Endodermal cell (in vitro differentiated cells): ENCODE measurements at places on chromosomes 5 and 9. TPM values are rescaled to one million over a fixed set of nuclear protein-coding genes. Genes with fewer than 3 reads are reported as not detected.

MYOZ3 gene
- total RNA-seq = 12.6 to 17.9 TPM (median 15.8 TPM) in 3 replicates

RANBP3L gene
- total RNA-seq = not detected in 3 replicates

ROR2 gene
- 104 to 122 TPM (median 109 TPM) in 3 replicates for total RNA-seq

ARRDC3 gene
- total RNA-seq = 30.5 and 32.2 TPM in 2 replicates

PCDHB5 gene
- 42.8 and 43.5 TPM in 2 replicates for total RNA-seq

ABCA1 gene
- total RNA-seq = 33.3 and 34.8 TPM in 2 replicates

DNA sequence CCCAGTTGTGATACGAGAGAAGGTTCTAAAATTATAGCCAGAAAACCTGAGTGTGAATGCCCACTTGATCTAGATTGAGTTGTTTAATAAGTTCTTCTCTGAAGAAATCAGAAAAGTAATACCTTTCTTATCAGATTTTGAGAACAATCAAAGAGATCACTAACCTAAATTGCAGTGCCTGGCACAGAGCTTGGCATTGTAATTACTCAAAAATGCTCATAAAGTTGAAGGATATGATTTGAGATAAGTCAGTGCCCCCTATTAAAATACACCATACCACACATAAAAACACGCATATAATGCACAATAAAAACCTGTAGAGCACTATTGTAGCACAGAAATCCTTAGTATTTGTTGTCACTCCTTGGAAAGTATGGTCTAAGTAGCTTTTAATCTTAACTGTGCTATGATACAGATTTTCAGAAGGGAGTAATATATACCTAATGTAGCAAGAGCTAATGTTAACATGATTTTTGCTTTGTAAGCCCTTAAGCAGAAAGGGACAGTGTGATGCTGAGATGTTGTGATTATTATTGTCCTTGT, 257.5 kb upstream of the CDH18 start:
- no peak for DNase-seq

- DNase-seq = no peak
Observed at GRCh38 chr5:179217356-179217755, 127.9 kb downstream of the ADAMTS2 start.

- DNase-seq = peak; percentile 55
Observed at GRCh38 chr5:138789771-138790242, 36.6 kb downstream of the CTNNA1 start.

DNA sequence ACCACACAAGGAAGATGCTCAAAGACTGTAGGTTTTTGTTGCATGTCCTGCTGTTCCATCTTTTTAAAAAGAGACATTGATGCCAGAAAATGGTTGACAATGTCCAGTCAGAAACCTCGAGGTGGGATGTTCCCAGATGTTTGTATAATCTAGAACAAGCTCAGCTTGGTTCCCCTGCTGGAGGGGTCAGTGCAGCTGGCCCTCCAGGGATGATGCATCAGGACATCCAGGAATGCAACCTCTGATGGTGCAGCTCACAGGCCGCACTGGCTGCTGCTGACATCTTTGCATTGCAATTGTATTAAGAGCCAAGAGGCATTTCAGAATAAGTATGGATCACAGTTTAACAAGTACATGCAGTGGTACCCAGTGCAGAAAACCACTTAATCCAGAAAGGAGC, 122.4 kb downstream of the MED10 start:
- DNase-seq = no peak

DNA sequence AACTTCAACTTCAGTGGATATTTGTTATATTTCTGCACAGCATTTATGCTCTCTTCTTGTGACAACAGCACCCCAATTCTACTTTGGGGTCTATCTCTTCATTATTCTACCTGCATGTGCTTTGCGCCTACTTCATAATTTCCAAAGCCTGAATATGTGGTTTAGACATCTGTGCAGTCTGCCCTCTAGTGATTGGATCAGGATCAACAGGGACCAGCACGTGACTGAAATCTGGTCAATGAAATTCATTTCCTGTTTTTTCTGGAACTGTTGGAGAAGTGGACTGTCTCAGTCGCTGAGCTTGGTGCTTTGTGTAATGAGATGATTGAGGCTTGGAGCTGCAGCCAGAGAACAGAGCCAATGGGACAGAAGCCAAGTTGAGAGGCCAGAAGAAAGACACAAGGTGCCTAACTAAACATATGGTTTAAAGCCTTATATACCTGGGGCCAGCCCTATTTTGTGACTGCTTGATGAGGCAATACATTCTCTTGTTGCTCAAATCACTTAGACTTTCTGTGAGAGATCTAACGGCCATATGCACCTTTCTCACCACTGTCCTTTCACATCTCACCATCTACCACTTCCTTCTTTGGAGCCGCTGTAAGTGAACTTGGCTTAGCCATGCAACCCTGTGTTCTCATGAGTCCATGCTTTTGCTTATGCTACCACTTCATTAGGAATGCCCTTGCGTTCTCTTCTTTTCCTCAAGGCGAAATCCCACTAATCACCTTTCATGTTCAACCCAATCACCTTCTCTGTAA, 68.8 kb upstream of the PPP2R2B start:
- DNase-seq = peak; percentile 74

DNA sequence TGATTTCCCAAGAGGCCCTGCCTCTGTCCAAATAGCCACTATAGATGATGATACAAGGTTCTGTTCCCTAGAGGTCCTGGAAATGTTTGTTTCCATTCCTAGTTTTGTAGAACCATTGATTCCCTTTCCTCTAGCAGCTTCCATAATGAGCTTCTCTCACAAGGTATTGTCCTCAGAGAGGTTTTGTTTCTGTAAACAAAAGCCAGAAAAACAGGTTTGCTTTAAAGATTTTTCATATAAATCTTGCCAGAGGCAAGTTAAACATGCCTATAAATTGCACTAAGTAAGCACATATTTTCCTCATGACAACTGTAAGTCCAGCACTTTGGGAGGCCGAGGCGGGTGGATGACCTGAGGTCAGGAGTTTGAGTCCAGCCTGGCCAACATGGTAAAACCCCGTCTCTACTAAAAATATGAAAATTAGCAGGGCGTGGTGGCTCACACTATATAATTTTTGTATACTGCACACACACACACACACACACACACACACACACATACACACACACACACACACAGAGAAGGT, 1787.7 kb downstream of the EFNA5 start:
- no peak for DNase-seq

GRCh38 chr5:64164166-64164565, 1.5 kb upstream of the RNF180 start:
- no peak for DNase-seq

- no peak for DNase-seq
Observed at GRCh38 chr5:116358911-116359418, 215.7 kb downstream of the SEMA6A start.

DNA sequence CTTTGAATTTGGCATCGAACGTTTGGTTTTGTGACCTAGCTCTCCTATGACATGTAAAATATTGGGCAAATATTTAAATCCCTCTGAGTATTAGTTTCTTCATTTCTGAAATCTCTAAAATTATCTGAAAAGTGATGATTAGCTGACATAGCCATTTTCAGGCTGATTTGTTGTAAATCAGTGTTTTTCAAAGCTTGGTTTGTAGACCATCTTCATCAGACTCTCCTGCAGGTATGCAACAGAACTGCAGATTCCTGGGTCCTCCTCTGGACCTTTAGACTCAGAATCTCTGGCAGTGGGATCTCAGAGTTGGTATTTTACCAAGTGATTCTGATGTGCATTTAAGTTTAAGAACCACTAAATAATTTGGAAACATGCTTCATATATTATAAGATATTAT, 38.9 kb upstream of the NMUR2 start:
- no peak for DNase-seq

DNA sequence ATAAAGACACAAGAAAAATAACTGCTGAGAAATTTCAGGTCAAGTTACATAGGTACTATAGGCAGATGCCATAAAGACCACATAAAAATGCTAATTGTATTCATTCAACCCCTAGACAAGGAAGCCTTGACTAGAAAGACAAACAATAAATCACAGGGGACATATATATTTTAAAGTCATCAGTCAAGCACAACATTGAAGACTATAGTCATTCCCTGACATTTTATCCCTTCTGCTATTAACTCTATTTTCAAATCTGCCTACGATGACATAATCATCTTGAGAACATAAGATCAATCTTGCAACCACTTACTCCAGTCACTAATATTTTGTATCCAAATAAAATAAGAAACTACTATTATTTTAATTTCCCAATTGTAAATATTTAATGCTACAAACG, 38.3 kb downstream of the FAM13B start:
- DNase-seq = no peak

GRCh38 chr5:22835686-22836085, 17.5 kb downstream of the CDH12 start:
- DNase-seq = no peak

DNA sequence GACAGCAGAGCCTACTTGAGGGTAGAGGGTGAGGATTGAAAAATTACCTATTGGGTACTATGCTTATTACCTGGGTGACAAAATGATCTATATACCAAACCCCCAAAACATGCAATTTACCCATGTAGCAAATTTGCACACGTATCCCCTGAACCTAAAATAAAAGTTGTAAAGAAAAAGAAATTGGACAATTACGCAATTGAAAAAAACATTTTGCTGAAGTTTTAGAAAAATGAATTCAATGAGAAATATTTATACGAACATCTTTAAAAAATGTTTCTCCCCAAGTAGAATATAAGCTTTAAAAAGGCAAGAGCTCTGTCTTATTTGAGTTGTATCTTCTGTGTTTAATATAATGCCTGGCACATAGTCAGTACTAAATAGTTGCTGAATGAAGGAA, 30.3 kb upstream of the TRAF1 start:
- no peak for DNase-seq

GRCh38 chr9:130994135-130995085, 14.6 kb upstream of the LAMC3 start:
- no peak for DNase-seq

- no peak for DNase-seq
Observed at GRCh38 chr9:14369011-14369410, 55.1 kb upstream of the NFIB start.

GRCh38 chr9:2622461-2623287, 1.1 kb downstream of the VLDLR start:
- DNase-seq = peak; percentile 72

DNA sequence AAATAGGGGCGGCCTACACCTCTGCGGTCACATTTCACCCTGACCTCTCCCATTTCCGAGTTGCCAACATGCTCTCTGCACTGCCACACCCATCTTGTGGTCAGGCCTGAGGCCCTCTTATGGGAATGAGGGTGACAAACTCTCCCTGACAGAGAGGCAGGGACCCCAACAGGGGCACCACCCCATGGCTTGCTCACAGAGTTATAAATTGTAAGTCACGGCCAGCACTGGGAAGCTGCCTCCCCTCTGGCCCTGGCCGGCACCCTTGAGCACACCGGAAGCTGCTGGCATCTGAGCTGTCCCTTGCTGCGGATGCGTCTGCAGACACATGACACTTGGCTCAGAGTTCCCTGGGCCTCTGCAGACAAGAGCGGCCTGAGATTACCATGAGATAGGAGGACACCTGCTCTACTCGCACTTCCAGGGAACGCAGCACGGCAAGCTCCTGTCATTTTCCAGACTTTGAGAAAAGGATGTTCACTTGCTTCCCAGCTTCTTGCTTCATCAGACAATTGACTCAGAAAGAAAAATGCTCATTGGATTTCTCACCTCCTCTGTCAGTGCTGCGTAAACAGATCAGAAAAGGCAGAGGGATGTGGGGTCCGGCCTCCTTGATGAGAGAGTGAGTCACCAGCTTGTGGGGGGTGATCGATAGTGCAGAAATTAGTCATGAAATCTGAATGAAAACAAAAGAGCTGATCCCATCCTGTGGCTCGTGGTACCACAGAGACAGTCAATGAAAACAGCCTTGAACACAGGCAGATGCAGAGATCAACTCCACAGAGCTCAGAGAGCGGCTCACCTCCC, 269.8 kb downstream of the SYK start:
- no peak for DNase-seq

DNA sequence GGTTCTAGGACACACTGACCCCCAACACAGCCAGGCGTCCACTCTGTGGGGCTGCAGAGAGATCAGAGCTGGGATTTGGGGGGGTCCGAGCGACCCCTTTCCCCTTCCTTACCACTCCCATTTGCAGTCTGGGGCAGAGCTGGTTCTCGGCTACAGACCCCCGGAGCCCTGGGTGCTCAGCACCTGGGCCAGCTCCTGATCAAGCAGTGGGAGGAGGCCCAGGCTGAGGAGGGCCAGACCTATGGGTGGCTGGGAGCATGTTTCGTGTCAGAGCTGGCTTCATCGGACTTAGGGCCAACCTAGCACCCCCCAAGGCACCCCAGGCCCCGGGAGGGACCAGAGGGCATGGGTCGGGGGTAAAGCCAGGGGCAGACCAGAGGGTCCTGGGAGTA, 7.6 kb downstream of the GRIN1 start:
- no peak for DNase-seq

GRCh38 chr5:131381021-131381420, 117.2 kb downstream of the CDC42SE2 start:
- DNase-seq = no peak

- no peak for DNase-seq
Observed at GRCh38 chr5:95850391-95850894, 27.9 kb upstream of the GLRX start.

GRCh38 chr5:143987264-143987663, 175.3 kb downstream of the HMHB1 start:
- DNase-seq = no peak
